Stimulated activated CD4-positive, alpha-beta T cell treated with anti-CD3 and anti-CD28 coated beads, Interleukin-1b, Interleukin-23, amount 100 ng/mL, for 1 hour (primary cell): ENCODE measurements at places on chromosomes 5 and 9.

DNA sequence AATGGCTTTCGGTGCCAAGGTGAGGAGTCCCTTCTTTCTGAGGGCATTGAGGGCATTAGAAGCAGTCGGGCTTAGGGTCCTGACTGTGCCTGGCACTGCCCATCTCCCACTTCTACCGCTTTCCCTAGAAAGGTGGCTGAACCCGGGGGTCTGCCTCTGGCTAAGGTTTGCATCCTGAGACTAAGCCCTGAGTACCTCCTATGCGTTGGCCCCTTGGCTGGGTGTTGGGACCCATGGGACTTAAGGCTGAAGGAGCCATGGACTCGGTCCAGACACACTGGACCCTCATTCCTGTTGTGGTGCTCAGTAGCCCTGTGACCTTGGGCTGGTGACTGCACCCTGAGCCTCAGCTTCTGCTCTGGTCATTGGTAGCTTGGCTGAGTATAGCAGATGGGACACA lies 23.9 kb downstream of the DAB2IP start:
- DNase-seq: no peak

DNA sequence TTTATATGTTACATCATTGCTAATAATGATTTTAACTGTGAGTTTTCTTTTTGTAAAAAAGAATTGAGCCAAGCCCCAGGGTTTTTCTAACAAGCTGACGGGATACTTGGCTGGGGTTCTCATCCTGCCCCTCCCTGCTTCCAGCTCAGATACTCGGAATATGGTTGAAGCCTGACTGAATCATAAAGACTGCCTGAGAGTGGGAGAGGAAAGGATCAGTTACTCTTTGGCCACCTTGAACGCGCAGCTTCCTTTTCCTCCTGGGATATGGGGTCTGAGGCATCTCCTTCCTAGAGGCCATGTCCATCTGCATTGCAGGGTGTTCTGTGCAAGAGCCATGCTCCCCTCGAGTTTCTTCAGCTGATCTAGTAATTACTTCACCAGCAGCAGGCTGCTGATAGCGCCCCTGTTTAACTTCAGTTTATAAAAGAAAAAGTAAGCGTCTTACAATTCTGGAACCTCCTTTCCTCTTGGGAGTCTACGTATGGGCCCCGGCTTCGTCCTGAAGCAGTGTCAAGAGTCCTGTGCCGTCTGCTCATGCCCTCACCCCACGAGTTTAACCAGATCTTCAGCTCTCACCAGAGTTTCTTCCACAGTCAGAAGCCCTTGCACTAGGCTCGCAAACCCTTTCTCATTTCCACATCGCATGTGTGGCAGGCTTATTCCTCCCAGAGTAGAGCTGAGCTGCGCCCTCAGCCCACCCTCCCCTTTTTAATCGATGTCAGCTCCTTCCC lies 130.0 kb downstream of the MVB12B start:
- no peak for DNase-seq

GRCh38 chr5:95153511-95153910 lies 131.4 kb downstream of the MCTP1 start:
- DNase-seq: no peak

GRCh38 chr5:173989432-173990082 lies 587 bp downstream of the C5orf47 start:
- DNase-seq: no peak

- no peak for DNase-seq
These were observed 7.3 kb upstream of the BARHL1 start for GRCh38 chr9:132575005-132575609.

DNA sequence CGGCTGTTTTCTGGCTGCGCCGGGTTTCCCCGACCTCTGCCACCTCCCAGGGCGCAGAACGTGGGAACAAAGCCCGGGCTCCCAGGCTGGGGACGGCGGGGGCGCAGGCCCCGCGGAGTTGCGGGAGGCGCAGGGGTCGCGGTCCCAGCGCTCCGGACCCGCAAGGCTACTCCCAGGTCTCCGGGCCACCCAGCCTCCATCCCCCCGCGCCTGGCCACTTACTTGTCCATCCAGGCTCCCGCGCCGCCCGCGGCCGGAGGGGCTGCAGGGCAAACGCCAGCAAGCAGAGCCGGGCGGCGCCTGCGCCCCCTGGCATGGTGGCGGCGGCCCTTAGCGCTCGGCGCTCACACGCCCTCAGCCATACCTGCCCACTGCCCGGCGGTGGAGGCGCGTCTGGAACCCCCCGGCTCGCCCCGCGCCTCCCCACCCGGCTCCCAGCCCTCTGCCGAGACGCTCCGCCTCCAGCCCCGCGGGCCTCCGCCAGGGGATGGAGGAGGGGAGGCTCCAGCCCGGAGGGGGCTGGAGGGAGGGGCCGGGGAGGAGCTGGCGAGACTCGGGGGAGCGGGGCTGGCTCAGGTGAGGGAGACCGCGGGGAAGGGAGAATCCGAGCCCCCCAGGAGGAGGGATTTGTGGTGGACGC lies at the start of gene ADAM19:
Gene ADAM19, minus strand, starts transcription at position 395 of the 640 bp plus-strand sequence. Its CDS starts 79 bp downstream, at position 316.
- no peak for DNase-seq

DNA sequence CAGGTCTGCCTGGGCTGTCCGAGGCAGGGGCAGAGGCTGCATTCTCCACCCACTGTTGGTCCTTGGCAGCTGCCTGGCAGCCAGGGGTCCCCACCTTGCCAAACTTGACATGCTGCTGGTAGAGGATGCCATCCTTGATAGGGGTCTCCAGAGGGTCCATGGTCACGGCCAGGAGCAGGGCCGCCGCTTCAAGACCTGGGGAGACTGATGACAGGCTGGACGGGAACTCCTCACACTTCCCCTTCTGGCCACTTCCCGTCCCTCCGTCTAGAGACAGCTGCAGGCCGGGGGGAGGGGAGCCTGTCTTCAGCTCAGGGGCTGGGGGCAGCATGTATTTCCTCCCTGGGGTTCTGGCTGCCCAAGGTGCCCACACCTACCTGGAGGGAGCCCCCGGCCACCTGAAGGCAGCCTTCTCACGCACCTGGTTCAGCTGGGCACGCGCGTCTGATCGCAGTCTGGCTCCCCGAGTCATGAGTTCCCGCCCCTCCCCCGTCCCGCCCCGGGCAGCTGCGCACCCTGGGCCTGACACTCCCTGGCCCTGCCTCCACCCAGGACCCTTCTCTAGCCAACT lies at the start of gene DOK3:
Gene DOK3, minus strand, starts transcription at position 446 of the 571 bp plus-strand sequence. Its CDS starts 286 bp downstream, at position 160.
- DNase-seq: no peak

DNA sequence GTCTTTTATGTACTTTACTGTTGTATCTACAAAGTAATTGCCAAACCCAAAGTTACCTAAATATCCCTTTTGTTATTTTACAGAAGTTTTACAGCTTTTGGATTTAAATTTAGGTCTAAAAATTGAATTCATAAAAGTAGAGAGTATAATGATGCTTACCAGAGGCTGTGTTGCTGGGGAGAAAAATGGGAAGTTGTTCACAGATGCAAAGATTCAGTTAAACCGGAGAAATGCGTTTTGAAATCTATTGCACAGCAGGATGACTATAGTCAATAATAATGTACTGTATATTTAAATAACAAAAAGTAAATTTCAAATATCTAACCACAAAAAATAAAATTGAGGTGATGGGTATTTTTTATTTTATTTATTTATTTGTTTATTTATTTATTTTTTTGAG lies 2.6 kb upstream of the ANKRD18A start:
- DNase-seq: no peak

GRCh38 chr5:16508730-16509531 lies 43.3 kb upstream of the ZNF622 start:
- no peak for DNase-seq

DNA sequence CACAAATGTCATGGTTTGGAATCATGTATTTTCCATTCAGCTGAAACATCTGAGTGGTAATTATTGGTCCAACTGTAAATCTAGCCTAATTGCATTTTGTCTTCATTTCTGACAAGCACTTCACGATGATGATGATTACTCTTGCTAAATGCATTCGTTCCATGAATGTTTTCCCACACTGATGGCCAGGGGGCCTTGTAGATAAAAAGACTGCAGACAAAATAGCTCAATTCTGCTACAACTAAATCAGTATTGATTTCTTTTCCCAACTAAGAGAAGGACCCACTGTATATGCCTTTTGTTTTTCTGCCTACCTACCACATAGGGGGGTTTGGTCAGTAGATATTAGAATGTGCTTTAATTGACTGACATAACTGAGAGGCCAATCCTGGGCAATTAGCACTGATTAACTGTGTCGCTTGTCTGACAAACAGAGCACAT lies 1351.3 kb upstream of the NUDT12 start:
- DNase-seq: no peak

GRCh38 chr9:131754846-131755245 lies 15.0 kb upstream of the RAPGEF1 start:
- DNase-seq: no peak

- DNase-seq: no peak
These were observed 97.2 kb upstream of the SARDH start for GRCh38 chr9:133835262-133835901.

DNA sequence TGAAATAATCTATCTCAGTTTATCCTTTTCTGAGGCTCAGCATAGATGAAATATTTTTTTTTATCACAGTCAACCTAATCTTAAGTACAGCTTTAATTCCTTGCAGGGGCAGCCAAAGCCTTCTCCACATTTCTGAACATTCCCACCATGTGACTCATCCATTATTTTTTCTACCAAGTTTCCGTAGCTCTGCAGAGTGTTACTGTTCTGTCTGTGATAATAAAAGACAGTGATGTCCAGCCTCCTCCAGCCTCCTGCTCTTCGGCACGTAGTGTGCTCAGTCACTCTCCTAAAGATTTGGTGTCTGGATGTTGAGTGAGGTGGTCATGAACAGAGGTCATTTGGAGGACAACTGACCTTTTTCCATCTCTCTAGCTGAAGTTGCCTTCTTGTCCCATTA lies 338.1 kb upstream of the ADAMTS16 start:
- DNase-seq: no peak

- no peak for DNase-seq
These were observed 152.8 kb upstream of the PAPPA start for GRCh38 chr9:116000748-116001329.

DNA sequence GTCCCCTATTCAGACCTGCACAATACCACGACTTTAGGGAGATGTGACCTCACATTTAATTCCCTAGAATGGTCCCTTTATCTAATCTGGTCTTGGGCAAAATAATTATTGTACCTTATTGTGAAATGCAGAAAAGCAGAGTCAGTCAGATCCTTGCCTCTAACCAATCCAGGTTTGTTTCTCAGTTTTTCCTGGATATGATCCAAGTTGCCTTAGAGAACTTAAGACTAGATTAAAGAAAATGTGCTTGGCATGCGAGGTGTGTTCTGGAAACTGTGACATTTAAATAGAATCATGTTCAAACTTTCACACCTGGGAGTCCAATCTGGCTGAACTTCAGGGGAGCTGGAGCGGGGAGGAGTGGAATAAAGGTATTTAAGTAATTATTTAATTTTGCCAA lies 696.2 kb downstream of the DNAH5 start:
- no peak for DNase-seq

GRCh38 chr5:16902846-16903245 lies 33.2 kb downstream of the MYO10 start:
- DNase-seq: no peak

DNA sequence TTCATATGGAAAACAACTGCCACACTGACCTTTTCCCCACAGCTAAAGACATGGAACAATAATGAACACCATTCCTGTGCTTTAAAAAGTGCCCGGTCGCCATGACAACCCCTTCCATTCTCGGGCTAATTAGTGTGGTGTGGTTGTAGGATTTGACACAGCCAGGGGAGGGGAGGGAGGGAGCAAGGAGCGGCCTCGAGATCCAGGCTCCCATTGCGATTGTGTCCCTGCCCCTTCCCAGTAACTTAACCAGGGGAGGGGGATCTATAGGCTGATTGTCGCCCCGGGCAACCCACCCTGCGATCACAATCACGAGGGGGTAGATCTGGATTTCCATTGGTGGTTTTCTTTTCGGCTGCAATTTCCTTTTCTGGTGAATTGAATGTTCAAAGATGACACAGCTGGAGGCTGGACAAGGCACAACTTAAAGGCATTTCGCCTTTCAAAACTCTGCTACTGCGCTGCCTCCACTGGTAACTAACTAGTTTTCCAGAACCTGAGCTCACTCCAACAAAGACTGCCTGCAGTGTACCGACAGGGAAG lies 96.7 kb upstream of the RETREG1 start:
- DNase-seq: no peak

GRCh38 chr9:96067600-96067999 lies 192.1 kb downstream of the ERCC6L2 start:
- no peak for DNase-seq

DNA sequence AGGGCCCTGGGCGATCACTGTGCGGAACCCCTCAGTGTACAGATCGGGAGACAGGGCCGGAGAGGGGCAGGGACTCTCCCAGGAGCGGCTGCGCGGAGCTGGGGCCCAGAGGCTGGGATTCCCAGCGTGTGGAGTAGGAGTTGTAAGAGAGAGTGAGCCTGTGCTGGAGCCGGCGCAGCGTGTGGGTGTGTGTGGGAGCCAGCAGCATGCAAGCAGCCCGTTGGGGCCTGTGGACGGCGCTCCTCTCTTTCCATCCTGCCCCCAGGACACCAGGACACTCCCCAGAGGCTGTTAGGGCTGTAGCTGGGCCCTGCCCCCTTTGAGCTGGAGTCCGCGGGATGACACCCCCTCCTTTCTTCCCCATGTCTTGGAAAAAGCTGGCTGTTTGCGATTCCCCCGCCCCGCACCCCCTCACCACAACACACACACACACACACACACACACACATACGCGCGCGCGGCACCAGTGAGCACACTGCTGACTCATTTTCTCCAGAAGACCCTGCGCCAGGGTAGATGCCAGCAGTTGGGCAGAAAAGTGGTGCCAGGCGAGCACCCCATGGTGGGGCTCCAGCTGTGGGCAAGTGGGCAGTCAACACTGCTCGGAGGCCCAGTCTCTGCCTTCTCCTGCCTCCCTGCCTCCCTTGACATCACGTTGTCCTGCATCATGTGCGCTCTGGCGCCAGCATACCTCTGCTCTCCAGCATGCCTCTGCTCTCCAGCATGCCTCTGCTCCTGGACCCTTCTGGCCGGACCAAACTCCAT lies 1.5 kb downstream of the COL27A1 start:
- no peak for DNase-seq

GRCh38 chr5:90709323-90710155 lies 150.9 kb downstream of the ADGRV1 start:
- DNase-seq: no peak

DNA sequence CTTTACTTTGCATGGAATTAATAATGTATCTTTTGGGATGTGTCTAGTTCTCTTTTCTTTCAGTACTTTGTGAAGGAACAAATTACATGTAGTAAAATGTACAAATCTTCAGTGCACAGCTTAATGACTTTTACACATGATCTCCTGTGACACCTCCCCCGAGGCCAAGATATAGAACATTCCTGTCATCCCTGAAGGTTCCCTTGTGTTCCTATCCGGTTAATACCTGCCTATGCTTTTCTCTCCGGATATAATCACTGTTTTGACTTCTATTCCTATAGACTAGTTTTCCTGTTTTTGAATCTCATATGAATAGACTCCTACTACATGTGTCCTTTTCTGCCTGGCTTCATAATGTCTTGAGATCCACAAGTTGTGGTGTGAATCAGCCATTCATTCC lies 21.5 kb downstream of the STC2 start:
- no peak for DNase-seq

- no peak for DNase-seq
These were observed 64.7 kb downstream of the ERMP1 start for GRCh38 chr9:5767968-5768932.

- DNase-seq: no peak
These were observed 5.3 kb upstream of the DNAJA1 start for GRCh38 chr9:33019797-33020196.

- DNase-seq: no peak
These were observed 1962.9 kb upstream of the CDH6 start for GRCh38 chr5:29230591-29230990.

- DNase-seq: no peak
These were observed 51.8 kb upstream of the APC start for GRCh38 chr5:112685931-112686330.
